ENCODE measurements at places on chromosomes 16 and 17. TPM values are rescaled to one million over a fixed set of nuclear protein-coding genes. Genes with fewer than 3 reads are reported as not detected.

The ASPA gene
- total RNA-seq: 0.77 TPM

The TCAP gene
- 0.33 TPM for total RNA-seq

The KRTAP1-5 gene
- 54.1 TPM for total RNA-seq

The KRT33A gene
- not detected for total RNA-seq

The ZP2 gene
- not detected for total RNA-seq

The CTF1 gene
- total RNA-seq: 3.0 TPM

The CRAMP1 gene
- total RNA-seq: 7.7 TPM

The PMP22 gene
- 54.1 TPM for total RNA-seq

The HOXB4 gene
- 1.00 TPM for total RNA-seq

The KRTAP3-2 gene
- not detected for total RNA-seq

The SAMD14 gene
- 1.8 TPM for total RNA-seq

Measured in uterine smooth muscle cell (primary cell).